Cardiac muscle cell (in vitro differentiated cells and primary cell): ENCODE measurements at places on chromosomes 4 and X. TPM values are rescaled to one million over a fixed set of nuclear protein-coding genes. Genes with fewer than 3 reads are reported as not detected.

GRCh38 chr4:10023806-10024205 lies 2.5 kb upstream of the SLC2A9 start:
- no peaks in the 10 kb centered on the region for H3K4me1 ChIP-seq
- no peaks in the 10 kb centered on the region for H3K27me3 ChIP-seq
- H3K27ac ChIP-seq: no peak overlapping the region
- DNase-seq: no peak
- H3K36me3 ChIP-seq: no peaks in the 10 kb centered on the region
- no peak overlapping the region for H3K4me3 ChIP-seq

The BMPR1B gene
- total RNA-seq: 0.42 and 1.8 TPM in 2 replicates

DNA sequence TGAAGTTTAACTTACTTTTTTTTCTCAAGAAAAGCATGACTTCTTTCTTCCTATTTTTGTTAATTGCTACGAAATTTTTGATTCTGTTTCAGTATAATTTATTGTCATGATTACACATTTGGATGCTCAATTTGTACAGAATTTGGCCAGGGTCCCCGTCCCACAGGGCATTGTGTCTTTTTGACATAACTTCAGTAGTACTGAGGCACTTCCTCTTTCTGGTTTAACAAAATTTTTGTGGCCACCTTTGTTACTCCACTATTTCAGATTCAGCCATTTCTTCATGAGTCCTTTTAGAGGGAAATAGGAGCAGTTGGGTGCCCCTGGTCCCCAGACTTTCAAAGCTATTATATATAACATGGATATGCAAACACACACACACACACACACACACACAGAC lies 1248.7 kb downstream of the PCDH7 start:
- no peak for DNase-seq
- H3K27me3 ChIP-seq: no peaks in the 10 kb centered on the region
- no peak overlapping the region for H3K4me3 ChIP-seq
- no peaks in the 10 kb centered on the region for H3K36me3 ChIP-seq

The NIPAL1 gene
- total RNA-seq: 3.6 and 8.5 TPM in 2 replicates

The FRG2 gene
- total RNA-seq: not detected in 2 replicates

The PAGE2 gene
- not detected in 2 replicates for total RNA-seq
